ENCODE measurements at places on chromosomes 11 and 22.

- DNase-seq = no peak
Observed at GRCh38 chr11:2763984-2764383, 64.2 kb upstream of the KCNQ1OT1 start.

DNA sequence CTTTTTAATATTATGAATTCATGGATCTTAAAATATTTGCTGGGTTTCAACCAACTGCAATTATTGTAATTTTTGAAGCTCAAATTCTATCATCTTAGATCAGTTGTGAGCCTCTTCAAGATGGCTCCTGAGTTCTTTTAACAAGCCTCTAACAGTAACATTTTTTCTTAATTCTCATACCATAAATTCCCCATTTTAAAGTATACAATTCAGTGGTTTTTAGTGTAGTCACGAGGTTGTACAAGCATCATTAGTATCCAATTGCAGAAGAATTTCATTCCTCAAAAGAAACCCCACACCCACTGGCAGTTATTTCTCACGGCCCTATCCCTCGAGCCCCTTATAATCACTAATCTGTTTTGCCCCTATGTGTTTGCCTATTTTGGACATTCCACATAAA is 270.8 kb downstream of the SBF2 start:
- DNase-seq = no peak

DNA sequence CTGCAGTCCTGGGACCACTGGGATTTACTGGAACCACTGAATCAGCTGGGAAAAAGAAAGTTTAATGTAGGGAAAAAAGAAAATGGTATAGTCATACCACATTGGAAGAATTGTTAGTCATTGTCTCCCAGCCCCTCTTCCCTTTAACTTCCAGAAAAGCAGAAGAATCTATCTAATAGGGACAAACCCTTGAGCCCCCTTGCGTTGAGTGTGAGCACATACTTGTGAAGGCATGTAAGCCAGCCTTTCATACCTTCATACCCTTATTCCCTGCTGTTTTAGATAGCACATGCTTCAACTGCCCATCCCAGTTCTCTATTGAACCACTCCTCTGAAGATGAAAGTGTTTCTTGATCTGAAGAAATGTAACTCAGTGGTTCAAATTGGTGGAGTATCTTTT is 6.6 kb downstream of the TREH start:
- DNase-seq = no peak

- no peak for DNase-seq
Observed at GRCh38 chr22:19766511-19767426, 6.2 kb downstream of the TBX1 start.

DNA sequence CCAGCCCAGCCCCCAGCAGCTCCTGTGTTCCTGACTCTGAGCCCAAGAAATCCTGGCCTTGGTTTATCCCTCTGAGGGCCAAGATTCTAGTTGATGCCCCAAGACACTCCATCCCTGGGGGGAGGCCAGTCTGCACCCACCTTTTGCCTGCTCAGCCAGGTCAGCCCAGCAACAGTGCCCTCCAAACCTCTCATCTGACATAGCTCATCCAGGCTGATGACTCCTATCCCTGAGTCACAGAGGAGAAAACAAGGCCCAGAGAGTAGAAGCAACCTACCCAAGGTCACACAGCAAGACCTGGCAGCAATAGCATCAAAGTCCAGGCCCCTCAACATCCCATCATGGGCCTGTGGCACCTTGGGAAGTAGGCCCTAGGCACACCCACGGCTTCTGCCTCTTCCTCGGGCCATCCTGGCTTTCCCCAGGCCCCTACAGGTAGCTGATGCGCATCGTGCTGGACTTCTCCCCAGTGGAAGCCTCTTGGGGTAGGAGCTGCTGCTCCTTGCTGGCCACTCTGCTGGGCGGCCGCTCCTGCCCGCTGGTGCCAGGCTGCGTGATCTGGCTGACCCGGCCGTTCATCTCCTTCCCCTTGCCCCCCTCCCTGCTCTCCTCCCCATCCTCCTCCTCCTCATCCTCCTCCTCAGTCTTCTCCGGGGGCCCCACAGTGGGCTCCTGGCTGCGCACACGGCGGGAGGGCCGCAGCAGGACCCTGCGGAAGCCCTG is 6.0 kb downstream of the SSTR3 start:
- DNase-seq = no peak

DNA sequence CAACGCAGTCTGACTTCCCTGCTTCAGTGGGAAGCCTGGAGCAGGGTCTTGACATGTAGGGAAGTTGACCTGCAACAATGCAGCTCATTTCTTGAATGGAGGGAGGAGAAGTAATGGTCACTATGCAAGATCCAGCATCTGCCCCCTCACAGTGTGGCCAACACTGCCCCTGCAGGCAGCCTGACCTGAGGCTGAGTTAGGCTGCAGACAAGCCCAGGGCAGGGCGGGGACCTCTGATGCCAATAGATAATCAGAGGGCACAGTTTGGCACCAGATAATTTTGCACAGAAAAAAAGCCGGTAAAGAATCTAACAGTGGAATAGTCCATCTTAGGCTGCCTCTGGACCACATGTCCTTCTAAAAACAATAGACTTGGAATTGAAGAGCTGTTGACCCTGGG is 182.3 kb downstream of the DSCAML1 start:
- no peak for DNase-seq

- no peak for DNase-seq
Observed at GRCh38 chr11:24198481-24198880, 298.4 kb upstream of the LUZP2 start.
